ENCODE measurements at places on chromosomes 12 and 14.

- no peak for DNase-seq
These were observed 150.3 kb downstream of the LRRK2 start for GRCh38 chr12:40375076-40375475.

- DNase-seq, result no peak
These were observed 1.0 kb upstream of the CDK17 start for GRCh38 chr12:96401076-96401871.

DNA sequence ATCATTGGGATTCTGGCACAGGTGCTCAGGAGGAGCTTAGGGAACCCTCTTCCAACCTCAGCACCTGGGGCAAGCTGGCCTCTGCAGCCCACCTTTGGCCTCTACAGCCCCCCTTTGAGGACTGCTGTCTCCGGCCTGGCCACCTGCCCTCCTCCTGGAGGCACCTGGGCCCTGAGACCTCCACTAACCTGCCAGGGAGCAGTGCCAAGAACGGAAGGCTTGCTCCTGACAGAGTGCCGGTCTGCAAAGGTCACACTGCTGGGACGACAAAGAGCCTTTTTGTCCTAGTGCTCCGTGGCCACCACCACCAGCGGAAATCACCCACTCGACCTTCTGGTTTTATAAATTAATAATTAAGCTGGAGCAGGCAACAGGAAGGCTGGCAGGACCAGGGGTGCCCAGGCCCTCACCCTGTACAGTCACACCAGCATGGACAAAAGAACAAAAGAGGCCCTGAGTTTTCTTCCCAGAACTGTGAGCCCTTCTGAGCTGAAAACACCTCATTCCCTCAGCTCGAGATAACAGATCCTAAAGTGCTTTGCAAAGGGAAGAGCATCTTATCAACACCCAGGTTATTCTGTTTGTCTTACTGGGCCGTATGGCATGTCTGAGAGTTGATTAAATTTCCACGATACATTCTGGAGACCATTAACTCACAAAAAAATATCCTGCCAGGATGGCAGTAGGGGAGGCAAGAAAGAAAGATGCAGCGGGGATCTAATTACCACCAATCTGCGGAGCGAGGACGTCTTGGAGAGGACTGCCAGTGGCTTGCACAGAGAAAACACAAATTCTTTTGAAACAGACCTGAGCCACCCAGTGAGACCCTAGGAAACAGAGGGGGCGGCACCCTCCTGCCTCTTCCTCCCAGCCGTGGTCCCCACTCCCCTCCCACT lies 8.2 kb downstream of the TESC start:
- no peak for DNase-seq

DNA sequence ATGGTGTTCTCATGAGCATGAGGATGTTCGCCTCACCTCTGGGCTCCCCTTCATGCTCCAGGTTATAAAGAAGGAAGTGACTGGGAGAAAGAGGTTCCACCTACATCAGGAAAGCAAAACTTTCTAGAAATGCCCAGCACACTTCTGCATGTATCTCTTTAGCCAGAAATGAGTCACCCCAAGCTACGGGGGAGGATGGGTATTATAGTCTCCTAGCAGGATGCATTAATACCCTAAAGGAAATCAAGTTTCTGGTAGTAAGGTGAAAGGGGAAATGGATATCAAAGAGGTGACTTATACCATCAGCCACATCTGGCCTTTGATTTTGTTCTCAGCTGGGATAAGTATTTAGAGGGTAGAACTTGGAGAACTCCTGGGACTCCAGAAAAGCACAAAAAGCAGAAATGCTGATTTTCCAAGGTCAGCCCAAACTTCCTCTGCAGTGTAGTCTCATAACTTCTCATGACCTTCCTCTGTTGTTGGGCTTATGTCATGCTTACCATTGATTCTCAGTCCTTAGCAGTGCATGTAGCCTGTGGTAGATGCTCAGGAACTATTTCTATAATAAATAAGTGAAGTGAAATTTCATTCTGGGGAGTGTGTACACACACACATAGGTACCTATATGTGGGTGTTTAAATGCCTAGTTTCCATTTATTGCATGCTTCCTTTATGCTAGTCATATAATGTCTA lies 209.4 kb upstream of the CRY1 start:
- DNase-seq, result no peak

DNA sequence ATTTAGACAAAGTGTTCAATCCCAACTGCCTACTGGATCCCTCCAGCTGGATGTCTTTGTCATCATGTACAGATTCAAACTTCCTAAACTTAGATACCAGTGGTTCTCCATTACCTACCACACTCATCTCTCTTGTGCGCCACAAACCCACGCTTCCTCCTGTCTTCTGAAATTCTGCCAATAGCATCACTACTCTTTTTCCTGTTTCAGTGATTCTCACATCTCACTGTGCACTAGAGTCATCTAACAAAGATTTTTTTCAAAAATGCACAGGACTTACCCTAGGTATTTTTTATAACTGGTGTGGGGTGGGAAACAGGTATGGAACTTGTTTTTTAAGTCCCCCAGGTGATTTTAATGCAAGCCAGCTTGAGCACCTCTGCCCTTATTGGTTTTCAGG lies 5.9 kb downstream of the PSMB5 start:
- DNase-seq, result no peak

Data from stimulated activated CD8-positive, alpha-beta memory T cell treated with anti-CD3 and anti-CD28 coated beads, Interleukin-4, amount 100 ng/mL, for 24 hours (primary cell).